ENCODE measurements at places on chromosomes 13 and 19. TPM values are rescaled to one million over a fixed set of nuclear protein-coding genes. Genes with fewer than 3 reads are reported as not detected.

Gene PTPRS
- total RNA-seq: 78.8 TPM

Gene CASP14
- not detected for total RNA-seq

Gene S1PR5
- 0.37 TPM for total RNA-seq

Gene ZNF577
- total RNA-seq: 3.7 TPM

Gene KIR2DL3
- not detected for total RNA-seq

Gene NDUFB7
- total RNA-seq: 200 TPM

Gene NRTN
- not detected for total RNA-seq

Gene INAFM1
- 1.5 TPM for total RNA-seq

Gene CGB1
- total RNA-seq: not detected

Gene SIGLEC8
- total RNA-seq: not detected

Gene PPP6R1
- 44.8 TPM for total RNA-seq

Gene PLA2G4C
- 2.2 TPM for total RNA-seq

Gene SGTA
- 47.0 TPM for total RNA-seq

Gene VSIG10L
- 0.73 TPM for total RNA-seq

Gene NTF4
- total RNA-seq: not detected

Gene IGFL3
- total RNA-seq: not detected

Gene CACNA1A
- total RNA-seq: 6.6 TPM

Gene CEACAM8
- not detected for total RNA-seq

Gene MCEMP1
- total RNA-seq: not detected

Gene C19orf67
- total RNA-seq: not detected

Gene KISS1R
- total RNA-seq: not detected

Gene NALCN
- under 0.01 TPM for total RNA-seq

Gene CLC
- total RNA-seq: not detected

Gene CPB2
- not detected for total RNA-seq

Gene ANKRD24
- total RNA-seq: 0.37 TPM

Gene SCN1B
- total RNA-seq: 2.2 TPM

Gene ANO8
- 4.8 TPM for total RNA-seq

Gene C5AR1
- total RNA-seq: not detected

Gene PVR
- total RNA-seq: 23.5 TPM

Data from subcutaneous preadipocyte (primary cell).